ENCODE measurements at places on chromosomes 13 and 19.

DNA sequence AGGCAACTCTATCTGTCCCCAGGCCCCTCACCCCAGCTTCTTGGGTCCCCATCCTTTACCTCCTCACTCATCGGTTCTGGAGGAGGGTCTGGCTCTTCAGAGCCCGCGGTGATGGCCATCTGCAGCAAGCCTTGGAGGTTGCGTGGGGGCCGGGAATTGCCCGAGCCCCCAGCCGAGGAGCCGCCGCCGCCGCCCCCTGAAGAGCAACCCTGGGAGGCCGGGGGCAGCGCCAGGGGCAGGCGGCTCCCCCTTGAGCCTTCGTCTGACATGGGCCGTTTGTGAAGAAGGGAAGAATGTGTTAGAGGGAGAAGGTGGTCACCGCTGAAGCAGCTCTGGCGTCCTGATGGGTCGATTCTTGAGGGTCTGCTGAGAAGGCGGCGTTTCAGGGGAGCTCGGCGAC lies 570 bp downstream of the HSPBP1 start:
- DNase-seq, result no peak

- no peak for DNase-seq
Measured at GRCh38 chr13:48562296-48563066, 29.6 kb upstream of the RCBTB2 start.

GRCh38 chr13:72849571-72849970 lies 67.6 kb downstream of the PIBF1 start:
- DNase-seq, result peak; percentile 52

DNA sequence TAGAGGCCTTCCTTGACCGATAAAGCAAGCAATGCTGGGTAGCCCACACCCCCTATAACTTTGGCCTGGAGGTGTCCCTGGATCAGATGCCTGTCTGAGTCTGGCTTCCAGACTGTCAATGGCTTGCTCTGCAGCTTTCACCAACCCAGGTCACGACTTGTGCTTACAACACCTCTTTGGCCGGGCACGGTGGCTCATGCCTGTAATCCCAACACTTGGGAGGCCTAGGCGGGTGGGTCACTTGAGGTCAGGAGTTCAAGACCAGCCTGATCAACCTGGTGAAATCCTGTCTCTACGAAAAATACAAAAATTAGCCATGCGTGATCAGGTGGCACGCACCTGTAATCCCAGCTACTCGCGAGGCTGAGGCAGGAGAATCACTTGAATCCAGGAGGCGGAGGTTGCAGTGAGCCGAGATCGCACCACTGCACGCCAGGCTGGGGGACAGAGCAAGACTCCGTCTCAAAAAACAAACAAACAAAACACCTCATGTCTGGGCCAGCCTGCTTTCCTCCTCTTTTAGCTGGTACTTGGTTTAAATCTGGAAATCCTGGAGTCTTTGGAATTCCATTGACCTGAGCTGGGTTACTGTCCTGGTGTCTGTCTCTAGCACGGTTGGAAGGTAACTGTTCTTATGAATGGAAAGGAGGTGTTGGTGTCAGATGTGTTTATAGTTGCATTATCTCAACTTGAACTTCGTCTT lies 10.3 kb upstream of the GARRE1 start:
- no peak for DNase-seq

GRCh38 chr13:44904967-44905366 lies 84.3 kb downstream of the NUFIP1 start:
- peak; percentile 98 for DNase-seq

DNA sequence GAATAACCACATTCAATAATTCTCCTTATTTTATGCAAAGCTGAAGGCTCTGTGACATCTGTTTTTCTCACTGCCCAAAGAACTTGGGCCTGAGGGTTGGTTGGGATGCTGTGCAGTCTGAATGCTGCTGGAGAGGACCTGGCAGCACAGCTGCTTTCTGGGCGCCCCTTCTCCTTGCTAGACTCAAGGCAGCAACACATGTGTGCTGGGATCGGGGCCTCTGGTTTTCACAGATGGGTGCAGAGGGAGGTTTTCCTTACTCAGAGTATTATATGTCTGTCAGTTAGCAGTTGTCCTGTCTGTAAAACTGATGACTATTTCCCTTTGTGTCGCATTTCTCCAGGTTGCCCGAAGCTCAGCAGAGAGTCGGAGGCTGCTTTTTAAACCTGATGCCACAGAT lies 53.2 kb upstream of the TEX29 start:
- no peak for DNase-seq

- no peak for DNase-seq
Measured at GRCh38 chr13:73399347-73400216, 340.8 kb downstream of the KLF5 start.

- no peak for DNase-seq
Measured at GRCh38 chr19:40143612-40144011, 47.6 kb upstream of the MAP3K10 start.

- DNase-seq, result no peak
Measured at GRCh38 chr19:30406220-30407067, 34.3 kb downstream of the ZNF536 start.

GRCh38 chr13:87972568-87972967 lies 301.4 kb downstream of the SLITRK5 start:
- DNase-seq, result no peak

GRCh38 chr19:33840783-33841182 lies 44.1 kb downstream of the KCTD15 start:
- no peak for DNase-seq

DNA sequence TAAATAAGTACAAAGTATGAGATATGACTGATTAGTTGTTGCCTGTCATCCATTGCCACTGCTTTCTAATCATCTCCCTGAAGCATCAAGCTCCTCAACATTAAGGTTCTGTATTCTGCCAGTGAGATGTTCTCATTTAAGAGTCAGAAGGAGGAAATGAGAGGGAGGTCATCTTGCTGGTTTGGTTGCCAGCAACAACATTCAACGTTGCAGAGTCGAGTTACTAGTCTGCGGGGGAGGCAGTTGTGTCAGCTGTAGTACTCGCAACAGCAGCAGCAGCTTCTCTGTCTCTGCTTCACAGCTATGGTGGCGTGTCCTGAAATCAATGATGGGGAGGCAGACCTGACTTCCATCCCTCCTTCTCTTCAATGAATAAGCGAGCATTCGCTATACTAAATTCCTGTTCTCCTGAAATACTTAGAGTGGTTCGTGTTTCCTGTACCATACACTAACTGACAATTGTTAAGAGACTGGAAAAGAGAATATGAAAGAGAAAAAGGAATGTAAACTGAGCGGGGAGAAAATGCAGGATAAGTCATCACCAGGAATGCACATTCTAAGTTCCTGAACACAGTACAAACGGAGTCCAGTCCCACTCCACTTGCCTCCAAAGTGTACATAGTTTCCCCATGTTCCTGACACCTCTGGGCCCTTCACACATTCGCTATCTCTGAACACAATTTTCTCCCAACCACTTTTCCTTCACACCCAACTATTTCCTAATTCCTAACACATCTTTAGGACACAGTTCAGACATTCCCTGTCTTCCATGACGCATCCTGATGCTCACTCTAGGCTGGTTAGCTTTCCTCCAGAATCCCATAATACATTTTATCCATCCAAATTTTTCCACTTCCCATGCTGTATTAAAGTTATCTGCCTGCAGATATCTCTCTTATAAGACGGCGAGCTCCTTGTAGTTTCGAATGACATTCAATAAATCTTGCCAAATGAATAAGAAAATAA lies 263.0 kb downstream of the KLF12 start:
- peak; percentile 89 for DNase-seq

DNA sequence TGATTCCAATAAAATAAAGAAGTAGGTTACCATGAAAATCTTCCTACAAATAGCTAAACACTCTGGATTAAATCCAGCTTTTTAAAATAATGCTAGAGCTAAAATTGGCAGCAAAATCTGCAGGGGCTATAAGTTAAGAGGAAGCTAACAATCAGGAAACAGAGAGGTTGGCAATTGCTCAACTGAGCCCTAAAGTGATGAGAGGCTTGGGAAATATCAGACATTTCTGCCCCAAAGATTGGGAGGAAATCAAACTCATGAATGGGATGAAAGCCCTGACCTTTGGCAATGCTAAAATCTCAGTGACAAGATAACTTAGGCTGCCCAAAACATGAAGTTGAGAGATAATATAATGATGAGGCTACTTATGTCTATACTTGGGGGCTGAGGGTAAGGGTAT lies 1437.9 kb downstream of the EFNB2 start:
- no peak for DNase-seq

- DNase-seq, result no peak
Measured at GRCh38 chr13:76703216-76703615, 183.0 kb downstream of the KCTD12 start.

- DNase-seq, result peak; percentile 41
Measured at GRCh38 chr13:52665325-52665724, 12.7 kb downstream of the SUGT1 start.

DNA sequence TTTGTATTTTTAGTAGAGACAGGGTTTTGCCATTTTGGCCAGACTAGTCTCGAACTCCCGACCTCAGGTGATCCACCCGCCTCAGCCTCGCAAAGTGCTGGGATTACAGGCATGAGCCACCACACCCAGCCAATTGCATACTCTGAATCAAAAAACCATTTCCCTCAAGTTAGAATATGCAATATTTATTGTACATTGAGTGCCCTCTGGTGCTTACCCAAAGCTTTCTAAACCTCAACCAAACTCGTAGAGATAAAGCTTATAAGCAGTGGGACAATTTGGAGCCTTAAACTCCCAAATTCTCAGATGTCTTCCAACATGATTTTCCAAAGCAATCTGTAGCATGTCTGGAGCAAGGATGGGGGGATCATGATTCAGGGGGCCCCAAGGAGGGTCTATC lies 22.4 kb downstream of the RFXAP start:
- peak; percentile 22 for DNase-seq

DNA sequence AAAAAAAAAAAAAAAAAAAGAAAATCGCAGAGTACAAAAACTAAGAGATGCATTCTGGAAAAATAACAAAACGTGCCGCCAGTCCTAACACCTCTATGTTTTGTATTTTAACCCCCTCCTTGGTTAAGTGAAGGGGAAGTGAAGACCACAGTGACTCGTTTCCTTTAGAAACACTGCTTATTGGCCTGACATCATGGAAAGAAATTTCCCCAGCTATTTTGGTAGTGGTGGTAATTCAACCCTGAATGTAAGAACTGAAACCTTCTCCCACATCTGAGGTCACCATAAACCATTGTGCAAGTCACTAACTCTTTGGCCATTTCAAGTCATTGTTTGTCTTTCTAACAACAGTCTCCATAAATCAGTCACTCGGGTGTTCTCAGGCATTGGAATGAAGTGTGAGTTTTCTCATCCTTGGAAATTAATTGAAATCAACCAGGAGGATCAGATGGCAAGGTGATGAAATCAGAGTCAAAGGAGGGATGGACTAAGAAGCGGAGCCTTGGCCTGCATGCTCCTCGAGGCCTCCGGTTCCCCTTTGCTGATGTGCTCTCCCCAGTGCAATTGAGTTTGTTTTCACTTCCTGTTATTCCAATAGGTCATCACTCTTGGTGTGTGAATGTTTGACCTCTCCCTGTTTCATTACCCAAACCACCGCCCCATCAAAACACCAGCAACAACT lies 443.9 kb downstream of the FGF9 start:
- DNase-seq, result no peak

DNA sequence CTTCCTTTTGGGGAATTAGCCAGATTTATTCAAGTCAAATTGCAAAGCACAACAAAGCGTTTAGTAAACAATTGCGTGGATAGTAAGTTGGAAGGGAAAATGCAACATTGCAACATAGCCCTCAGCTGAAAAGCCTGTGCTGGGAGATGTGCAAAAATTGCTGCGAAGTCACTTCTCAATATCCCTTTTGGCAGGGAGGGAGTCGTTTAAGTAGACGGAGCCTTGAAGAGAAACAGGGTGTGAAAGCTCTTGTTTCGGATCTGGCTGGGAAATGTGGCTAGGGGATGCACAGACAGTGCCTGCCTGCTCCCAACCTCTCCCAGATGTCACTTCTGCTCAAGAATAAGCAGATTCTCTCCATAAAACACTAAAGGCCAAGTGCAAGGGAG lies 56.8 kb downstream of the SLC7A1 start:
- no peak for DNase-seq

DNA sequence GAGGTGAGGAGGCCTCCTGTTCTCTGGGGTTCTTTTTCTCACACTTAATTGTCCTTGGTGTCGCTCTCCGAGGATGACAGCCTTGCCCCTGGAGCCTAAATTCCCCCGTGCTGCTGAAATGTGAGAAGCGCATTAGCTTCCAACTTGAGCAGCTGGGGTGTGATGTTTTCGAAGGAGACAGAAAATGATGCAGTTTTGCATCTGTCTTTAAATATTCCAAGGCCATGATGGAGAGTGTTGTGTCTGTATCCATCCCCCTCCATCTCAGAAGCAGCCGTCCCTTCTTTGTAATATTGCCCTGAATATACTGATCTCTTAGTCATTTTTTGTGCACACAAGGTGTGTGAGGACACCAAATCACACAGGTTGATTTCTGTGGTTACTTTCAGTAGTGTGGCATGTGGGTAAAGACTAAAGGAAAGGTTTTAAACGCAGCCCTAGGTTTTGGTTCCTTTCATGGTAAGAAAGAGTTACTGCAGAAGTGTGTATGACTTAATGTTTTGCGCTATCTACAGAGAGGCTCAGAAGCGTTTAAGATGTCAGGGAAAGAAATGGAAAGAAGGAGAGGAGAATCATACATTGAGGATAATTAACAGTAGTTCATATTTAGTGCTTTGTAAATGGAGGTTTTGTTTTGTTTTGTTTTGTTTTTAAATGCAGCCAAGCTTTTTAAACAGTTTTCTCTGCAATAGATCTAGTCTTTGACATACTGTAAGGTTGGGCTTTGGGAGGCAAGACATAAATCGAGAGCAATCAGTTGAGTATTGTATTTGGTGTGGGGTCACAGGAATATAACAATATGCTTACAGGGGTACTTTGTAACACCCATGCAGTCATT lies 1.6 kb downstream of the NBEA start:
- no peak for DNase-seq

DNA sequence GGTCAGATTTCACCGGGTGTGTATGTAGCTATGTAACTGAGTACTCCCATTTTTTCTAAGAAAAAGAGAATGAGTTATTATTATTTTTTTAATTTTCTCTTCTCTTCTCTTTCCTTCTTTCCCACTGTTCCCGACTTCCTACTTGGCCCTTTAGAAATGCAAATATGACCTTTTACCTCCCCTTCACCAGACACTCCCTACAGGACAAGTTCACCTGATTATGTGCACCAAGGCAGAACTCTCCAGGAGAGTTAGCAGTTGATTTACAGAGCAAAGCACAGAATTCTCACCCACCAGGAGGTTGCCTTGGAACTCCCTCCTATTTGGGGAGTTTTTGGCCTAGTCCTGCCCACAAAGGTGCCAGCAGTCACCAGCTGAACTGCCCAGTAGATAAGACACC lies 49.5 kb upstream of the GPR12 start:
- no peak for DNase-seq

- DNase-seq, result no peak
Measured at GRCh38 chr13:103328899-103329298, 262.7 kb upstream of the SLC10A2 start.

DNA sequence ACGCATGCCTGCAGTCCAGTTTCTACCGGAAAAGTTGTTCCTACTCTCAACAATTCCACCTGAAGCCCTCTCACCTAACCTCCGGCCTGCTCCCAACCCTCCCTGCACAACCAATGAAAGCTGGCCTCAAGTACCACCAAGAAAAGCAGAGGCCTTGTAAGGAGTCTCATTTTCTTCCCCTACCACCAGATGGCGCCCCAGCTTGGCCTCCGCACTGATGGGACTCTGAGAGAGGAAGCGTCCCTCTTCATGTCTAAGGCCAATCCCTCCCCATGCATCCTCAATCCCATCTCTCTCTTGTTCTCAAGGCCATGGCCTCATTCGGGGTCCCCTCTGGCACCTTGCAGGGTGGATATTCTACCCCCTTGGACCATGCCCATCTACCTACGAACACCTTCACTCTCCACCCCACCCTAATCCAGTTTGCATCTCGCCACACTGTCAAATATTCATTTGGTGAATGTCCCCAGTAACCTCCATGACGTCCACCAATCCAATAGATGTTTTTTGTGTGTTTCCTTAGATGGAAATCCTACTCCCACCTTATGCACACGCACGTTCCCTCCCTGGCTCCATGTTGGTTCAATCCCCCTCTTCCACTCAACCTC lies 412.8 kb downstream of the ZNF536 start:
- DNase-seq, result peak; percentile 39

Measured in fibroblast of mammary gland (primary cell).